ENCODE measurements at places on chromosomes 5 and 9.
A peak's percentile ranks its signal among the peaks of the same experiment; 100 is the strongest.

DNA sequence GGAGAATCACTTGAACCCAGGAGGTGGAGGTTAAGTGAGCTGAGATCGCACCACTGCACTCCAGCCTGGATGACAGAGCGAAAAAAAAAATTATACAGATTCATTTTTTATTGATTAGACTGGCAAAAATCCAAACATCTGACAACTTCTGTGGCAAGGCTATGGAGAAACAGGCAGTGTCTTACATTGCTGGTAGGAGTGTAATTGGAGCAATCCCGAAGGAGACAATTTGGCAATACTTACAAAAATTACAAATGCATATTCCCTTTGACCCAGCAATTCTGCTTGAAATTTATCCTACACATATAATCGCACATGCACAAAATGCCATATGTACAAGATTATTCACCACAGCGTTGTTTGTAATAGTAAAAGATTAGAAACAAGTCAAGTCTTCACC, 86.8 kb downstream of the MAPKAP1 start:
- no peak for DNase-seq

DNA sequence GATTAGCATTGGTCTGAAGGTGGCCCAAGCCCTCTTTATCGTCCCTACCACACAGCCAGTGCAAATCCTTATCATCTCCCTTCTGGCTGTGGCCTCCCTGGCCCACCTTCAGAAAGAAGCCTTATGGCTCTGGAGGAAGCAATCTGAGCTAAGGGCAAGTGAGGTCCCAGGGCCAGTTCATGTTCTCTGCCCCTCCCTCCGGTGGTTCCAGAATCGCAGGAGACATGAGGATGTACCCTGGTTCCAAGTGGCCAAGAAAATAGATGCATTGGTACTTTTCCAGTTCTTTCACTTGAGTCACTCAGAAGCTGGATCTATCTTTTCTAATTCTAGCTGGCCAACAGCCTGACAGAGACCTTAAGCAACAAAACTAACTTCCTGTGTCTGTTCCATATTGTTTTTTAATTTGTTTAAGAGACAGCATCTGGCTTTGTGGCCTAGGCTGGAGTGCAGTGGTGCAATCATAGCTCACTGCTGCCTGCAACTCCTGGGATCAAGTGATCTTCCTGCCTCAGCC, 60.7 kb downstream of the LHFPL2 start:
- no peak for DNase-seq

GRCh38 chr9:120337131-120337530, 242.8 kb downstream of the CDK5RAP2 start:
- no peak for DNase-seq

DNA sequence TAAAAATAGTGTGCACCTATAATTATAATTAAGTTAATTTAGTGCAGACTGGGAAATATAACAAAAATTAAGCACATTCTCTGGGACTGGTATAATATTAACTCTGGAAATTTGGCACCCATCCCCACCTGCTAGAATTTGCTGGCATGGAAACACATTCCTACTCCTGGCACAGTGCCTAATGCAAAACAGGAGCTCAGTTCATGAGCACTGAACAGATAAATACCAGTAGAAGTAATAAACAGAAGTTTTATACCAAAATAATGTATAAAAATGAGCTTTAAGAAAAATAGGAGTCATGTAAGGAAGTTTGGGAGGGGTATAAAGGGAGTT, 23.7 kb upstream of the NPR3 start:
- no peak for DNase-seq

- DNase-seq = no peak
Measured at GRCh38 chr9:134811673-134812342, 68.8 kb upstream of the FCN2 start.

- DNase-seq = no peak
Measured at GRCh38 chr9:132637801-132638200, 32.0 kb downstream of the DDX31 start.

GRCh38 chr9:97845130-97845529, 7.9 kb upstream of the FOXE1 start:
- DNase-seq = no peak

DNA sequence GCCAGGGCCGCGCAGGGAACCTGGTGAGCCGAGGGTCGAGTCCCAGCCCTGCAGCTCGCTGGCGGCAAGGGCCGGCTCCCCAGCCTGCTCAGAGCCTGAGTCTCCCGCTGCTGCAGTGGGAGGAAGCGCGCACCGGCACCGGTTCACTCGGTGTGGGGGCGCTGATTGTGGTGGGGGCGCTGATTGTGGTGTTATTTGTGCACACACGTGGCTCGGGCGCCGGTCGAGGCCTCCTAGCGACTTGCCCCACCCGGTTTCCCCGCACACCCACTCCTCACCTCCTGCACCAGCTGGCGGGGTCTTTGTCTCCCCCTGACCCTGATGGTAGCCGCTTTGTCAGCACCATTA, 266.7 kb downstream of the NSG2 start:
- no peak for DNase-seq

DNA sequence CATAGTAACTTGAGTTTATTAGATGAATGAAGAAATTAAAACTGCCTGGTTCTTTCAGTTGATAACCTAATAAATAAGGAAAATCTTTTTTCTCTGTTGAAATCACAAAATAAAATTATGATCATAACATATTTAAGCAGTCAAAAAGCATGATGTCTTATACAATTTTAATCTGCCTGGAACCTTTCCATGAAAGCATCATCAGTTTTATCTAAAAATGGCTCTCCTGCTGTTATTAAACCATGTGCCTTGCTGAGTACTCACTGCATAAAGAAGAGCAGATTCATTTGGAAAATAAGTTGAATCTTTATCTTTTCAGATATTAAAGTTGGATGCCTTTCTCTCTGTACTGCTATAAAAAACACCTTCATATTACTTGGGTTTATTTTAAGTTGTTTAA, 148.8 kb downstream of the SLC24A2 start:
- DNase-seq = no peak

- DNase-seq = no peak
Measured at GRCh38 chr5:127959152-127959764, 124.3 kb upstream of the SLC12A2 start.

- DNase-seq = no peak
Measured at GRCh38 chr5:6861036-6861435, 147.8 kb downstream of the TENT4A start.

GRCh38 chr9:130042406-130042884, 544 bp downstream of the FNBP1 start:
- DNase-seq = peak; percentile 87

DNA sequence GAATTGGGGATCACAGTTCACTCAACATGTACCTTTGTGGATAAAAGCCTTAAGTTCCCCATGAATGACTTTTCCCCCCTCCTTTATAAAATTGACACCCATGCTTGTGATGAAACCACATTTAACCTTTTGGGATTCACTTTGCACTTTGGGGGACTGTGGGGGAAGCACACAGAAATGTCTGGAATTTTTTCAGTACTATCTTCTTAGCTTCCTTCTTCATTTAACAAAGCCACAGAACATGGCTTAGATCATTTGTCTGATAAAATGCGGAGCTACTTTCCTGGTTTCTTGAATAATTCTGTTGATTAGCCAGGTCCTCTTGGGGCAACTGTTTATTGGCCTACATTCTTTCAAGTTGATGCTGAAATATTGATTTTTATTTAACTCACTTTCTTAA, 29.9 kb downstream of the TNFSF15 start:
- DNase-seq = no peak

GRCh38 chr9:93974151-93974550, 19.0 kb upstream of the BARX1 start:
- DNase-seq = no peak

GRCh38 chr5:41156739-41157138, 56.6 kb downstream of the C6 start:
- no peak for DNase-seq

GRCh38 chr5:74056107-74056788, 430.3 kb downstream of the ARHGEF28 start:
- DNase-seq = no peak

- DNase-seq = no peak
Measured at GRCh38 chr5:77663090-77663863, 24.8 kb upstream of the OTP start.

DNA sequence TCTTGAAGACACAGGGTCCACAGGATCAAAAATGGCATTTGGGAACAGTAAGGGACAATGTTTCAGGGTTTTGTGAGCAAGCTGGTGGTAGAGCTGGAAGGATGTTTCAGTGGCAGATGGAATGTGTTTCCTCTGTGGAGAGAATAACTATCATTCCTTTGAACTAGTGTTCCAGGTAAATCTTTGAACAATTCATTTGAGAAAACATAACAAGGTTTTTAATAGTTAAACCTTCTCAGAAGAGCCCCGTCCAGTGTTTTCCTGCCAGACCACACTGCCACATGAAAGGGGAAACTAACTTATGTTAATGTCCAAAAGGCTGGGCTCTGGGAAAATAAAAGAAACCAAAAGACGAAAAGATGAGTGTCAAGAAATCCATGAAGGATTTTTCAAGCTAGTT, 207.0 kb upstream of the ZNF462 start:
- no peak for DNase-seq

GRCh38 chr9:120928015-120928482, 1.5 kb upstream of the TRAF1 start:
- no peak for DNase-seq

GRCh38 chr5:179304466-179304865, 40.8 kb downstream of the ADAMTS2 start:
- DNase-seq = no peak

- DNase-seq = no peak
Measured at GRCh38 chr9:106423575-106423974, 439.4 kb upstream of the ZNF462 start.

- DNase-seq = no peak
Measured at GRCh38 chr5:16135003-16135402, 44.6 kb downstream of the MARCHF11 start.

- no peak for DNase-seq
Measured at GRCh38 chr5:148335259-148335658, at the start of gene SPINK9. SPINK9 (plus strand) TSS chr5:148335559; CDS start chr5:148335614, 55 bp downstream.

DNA sequence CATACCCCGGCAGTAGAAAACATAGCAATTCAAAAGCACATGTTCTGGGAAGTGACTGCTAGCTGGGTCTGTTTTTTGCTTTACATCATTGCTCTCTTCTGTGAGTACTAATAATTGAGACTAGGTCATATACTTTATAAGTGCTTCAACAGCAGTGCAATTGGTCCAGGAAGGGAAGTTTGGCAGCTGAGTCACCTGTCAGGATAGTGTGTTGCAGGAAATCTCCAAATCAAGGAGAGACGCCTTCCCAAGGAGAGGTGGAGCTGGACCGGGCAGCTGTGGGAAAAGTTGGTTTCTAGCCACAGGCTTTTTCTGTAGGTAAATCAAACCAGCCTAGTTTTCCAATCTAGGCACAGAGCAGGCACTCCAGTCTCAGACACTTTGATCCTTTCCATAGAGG, 330.1 kb downstream of the ENC1 start:
- no peak for DNase-seq

DNA sequence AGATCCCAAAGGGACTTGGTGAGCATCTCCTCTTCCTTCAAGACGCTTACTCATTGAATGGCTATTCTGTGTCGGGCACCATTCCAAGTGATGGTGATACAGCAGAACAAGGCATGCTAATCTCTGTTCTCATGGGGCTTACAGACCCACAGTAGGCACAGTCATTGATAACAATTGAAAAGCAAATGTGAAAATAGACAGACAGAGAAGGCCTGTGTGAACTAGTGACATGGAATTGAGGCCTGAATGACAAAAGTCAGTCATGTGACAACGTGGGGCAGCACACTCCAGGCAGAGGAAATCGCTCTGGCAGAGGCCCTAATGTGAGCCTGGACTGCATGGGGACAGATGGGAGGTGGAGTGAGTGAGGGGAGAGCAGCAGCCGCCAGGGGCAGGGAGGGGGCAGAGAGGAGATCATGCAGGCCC, 70.7 kb upstream of the CPLX2 start:
- peak; percentile 47 for DNase-seq

- DNase-seq = no peak
Measured at GRCh38 chr9:83177747-83178146, 114.8 kb upstream of the RASEF start.

DNA sequence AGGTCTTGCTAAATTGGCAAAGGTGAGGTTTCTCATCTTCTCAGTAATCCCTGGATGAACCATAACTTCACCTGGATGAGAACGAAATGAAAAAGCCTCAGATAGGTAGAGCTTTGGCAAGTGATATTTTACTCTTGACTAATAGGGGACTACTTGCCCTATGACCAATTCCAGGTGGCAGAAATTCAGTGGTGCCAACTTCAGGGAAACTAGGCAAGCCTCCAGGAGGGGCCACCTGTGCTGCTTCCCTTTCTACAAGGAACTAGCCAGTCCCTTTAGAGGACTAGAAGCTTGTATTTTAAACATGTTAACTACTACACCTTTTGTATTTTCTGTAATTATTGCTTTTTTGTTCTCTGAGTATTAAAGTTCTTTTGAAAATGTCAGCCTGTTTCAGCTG, 169.0 kb upstream of the GRIA1 start:
- DNase-seq = no peak

GRCh38 chr9:138078846-138079245, 201.3 kb downstream of the CACNA1B start:
- DNase-seq = peak; percentile 15

DNA sequence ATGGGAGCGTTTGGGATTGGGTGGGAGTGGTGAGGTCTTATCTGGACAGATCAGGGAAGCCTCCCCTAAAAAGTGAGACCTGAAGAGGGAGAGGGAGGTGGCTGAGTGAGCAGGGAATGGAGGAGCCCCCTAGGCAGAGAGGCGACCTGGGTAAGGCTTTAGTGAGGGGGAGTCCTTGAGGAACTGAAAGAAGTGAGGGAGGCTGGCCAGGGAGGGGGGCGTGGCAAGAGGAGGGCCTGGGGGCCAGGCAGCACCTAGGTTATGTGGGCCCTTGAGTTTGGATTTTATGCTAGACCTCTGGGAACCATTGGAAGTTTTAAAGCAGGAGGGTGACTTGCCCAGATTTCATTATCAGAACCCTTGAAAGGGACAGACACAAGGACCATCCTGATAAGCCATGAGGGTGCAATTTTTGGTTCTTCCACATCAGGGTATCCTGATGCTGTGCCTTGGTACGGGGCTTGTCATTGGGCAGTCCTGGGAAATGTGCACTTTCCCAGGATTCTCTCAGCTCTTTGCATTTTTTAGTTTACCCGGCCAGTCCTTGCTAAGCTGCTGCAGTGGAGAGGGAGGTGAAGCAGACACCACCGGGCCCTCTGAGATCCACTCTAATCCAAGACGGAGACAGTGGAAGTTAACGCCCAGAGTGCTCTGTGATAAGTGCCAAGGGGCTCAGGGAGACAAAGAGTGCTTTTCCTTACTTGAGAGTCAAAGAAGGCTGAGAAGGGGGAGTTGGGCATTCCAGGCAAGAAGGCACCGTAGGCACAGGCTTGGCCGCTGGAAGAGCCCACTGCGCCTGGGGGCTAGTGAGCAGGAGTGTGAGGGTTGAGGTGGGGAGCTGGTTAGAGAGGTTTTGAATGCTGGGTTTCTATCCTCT, 16.1 kb downstream of the GSN start:
- DNase-seq = no peak

Data from H7 (cell line).